Cardiac atrium fibroblast (primary cell): ENCODE measurements at places on chromosomes 7 and 10. TPM values are rescaled to one million over a fixed set of nuclear protein-coding genes. Genes with fewer than 3 reads are reported as not detected.

GIGYF1 gene
- total RNA-seq = 11.0 and 15.0 TPM in 2 replicates

PRSS37 gene
- not detected in 2 replicates for total RNA-seq

FAM25A gene
- not detected in 2 replicates for total RNA-seq

HABP2 gene
- not detected in 2 replicates for total RNA-seq
